ENCODE measurements at places on chromosomes 6 and 20. TPM values are rescaled to one million over a fixed set of nuclear protein-coding genes. Genes with fewer than 3 reads are reported as not detected.

DNA sequence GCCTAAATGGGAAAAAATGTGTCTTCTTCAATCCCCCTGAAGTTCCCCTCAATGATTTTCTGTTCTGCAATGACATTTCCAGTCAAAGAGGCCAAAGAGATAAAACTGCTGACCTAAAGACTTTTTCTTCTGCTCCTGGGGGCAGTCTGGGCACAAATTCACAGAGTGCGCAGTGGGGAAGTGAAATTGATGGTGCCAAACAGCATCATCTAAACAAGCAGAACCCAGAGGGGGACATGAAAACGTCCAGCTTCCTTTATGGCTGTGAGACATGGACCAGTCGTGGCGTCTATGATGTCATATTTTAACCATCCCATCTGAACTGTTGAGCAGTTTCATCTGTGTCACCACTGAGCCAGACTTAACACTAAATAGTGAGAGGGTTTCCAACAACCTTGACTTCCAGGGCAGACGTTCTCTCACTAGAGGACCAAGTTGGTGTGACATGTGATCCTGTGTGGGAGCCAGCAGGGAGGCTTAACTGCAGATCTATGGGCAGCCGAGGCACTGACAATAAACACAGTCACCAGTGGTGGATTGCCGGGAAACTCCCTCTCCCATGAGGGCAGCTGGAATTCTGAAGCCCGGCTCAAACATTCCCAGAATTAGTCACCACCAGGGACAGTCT lies 12.4 kb downstream of the SCML4 start:
- no peak for DNase-seq

The IMPG1 gene
- not detected for total RNA-seq

The SLC22A16 gene
- total RNA-seq, result not detected

The ELOVL2 gene
- 0.71 TPM for total RNA-seq

DNA sequence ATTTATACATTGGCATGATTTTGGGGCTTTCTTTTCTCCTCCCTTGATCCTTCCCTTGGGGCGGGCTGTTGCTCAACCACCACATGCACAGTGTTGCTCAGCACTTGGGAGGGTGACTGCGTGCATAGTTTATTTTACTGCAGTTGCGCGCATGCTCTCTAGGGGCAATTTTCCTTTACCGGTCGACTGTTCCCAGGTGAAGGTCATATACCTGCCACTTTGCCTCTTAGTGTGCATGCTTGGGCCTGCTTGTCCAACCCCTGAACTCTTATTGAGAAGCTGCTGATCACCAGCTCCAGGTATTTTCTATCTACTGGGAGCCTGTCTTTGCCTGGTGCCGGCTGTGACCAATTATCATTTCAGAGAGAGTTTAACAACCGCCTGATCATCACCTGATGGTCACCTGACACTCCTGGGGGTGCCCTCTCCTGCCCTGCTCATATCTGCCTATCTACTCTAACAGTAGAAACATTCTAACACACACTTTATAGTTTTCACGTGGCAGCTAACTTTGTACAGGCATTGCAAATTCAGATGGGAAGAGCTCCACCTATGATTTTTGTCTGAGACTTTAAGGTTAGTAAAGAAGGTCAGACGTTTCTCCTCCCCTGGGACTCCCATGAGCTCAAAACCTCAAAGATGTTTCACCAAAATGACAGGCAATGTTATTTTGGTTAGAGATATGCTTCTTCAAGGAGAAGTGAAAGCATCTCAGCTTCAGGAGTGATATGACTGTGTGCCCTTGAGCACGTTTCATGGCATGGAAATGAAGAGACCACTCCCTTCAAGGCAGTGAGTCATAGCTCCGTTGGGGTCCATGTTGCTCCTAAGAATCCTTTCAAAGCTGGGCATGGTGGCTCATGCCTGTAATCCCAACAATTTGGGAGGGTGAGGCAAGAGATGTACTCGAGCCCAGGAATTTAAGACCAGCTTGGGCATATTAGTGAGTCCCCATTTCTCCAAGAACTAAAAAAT lies 227.5 kb upstream of the MYLIP start:
- no peak for DNase-seq

- DNase-seq, result no peak
Observed at GRCh38 chr6:134619789-134620188, 301.9 kb upstream of the SGK1 start.

- DNase-seq, result no peak
Observed at GRCh38 chr6:137589067-137589848, 95.1 kb upstream of the OLIG3 start.

The C6orf141 gene
- 6.9 TPM for total RNA-seq

The C2 gene
- 17.7 TPM for total RNA-seq

GRCh38 chr6:2196079-2196679 lies 49.2 kb downstream of the GMDS start:
- no peak for DNase-seq

DNA sequence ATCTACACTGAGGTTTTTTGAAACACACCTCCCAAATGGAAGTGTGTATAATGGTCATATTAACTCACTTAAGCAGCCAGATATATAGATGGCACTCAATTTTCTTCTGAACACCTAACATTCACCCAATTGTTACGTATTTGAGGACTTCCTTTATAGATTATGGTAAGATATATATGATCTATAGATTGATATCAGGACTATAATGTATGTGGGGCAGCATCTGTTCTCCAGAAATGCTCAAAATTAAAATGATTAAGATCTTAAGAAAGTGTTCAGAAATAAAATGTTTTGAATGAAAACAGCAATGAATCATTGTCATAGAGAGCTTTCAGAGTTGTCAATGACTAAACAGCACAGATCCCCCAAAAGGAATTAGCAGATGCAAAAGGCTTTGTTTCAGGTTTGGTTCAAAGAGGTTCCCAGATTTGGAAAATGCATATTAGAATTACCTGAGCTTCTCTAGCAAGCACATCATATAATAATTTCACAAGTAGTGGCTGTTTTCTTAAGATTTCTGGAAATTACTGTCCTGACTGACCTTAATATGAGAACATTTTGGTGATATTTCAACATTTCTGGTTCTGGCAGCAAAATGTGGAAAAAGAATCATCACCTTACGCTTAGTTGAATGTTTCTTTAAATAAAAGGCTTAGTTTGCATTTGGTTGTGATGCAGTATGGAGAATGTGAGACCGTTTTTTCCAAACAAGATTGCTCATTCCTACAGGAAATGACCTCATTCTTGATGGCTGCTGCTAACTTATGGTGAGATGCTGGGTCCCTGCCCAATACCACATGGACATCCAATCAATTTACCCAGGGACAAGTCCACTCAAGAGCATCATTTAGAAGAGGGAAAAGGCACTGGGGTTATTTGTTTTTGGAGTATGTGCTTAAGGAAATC lies 31.5 kb downstream of the TRAF3IP2 start:
- peak; percentile 75 for DNase-seq

The SMIM8 gene
- total RNA-seq, result 6.1 TPM

The DSP gene
- 5.0 TPM for total RNA-seq

The TRIM31 gene
- total RNA-seq, result 2.2 TPM

- no peak for DNase-seq
Observed at GRCh38 chr6:104123227-104123626, 736.5 kb downstream of the HACE1 start.

DNA sequence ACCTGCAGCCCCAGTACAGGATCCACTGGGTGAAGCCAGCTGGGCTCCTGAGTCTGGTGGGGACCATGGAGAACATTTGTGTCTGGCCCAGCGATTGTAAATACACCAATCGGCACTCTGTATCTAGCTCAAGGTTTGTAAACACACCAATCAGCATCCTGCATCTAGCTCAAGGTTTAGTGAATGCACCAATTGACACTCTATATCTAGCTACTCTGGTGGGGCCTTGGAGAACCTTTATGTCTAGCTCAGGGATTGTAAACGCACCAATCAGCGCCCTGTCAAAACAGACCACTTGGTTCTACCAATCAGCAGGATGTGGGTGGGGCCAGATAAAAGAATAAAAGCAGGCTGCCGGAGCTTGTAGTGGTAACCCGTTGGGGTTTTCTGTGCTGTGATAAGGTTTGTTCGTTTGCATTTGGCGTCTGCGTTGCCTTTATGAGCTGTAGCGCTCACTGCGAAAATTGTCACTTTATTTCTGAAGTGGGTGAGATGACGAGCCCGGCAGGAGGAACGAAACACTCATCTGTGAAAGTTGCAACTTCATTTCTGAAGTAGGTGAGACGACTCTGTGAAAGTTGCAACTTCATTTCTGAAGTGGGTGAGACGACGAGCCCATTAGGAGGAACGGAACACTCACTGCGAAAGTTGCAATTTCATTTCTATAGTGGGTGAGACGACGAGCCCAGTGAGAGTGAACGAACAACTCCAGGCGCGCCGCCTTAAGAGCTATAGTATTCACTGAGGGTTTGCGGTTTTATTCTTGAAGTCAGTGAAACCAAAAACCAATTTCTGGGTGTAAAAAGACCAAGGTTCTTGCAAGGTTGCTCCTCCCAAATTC lies 31.1 kb downstream of the SERPINB6 start:
- DNase-seq, result no peak

DNA sequence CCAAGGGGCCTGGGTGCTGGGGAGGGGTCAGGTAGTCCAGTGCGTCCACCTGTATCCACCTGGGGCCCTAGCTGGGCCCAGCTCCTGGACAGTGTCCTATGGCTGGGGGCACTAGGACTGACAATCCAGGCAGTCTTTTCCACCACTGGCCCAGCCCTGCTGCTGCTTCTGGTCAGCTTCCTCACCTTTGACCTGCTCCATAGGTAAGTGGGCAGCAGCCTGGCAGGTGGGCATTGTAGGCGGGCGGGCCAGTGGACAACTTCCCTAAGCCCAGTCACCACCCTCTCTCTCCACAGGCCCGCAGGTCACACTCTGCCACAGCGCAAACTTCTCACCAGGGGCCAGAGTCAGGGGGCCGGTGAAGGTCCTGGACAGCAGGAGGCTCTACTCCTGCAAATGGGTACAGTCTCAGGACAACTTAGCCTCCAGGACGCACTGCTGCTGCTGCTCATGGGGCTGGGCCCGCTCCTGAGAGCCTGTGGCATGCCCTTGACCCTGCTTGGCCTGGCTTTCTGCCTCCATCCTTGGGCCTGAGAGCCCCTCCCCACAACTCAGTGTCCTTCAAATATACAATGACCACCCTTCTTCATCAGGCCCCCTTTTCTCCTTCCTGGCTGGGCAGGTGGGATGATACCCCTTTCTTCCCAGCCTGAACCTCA lies 584 bp downstream of the C20orf141 start:
- DNase-seq, result no peak

All from sigmoid colon (tissue), 7 donors.